Activated CD4-positive, alpha-beta T cell treated with anti-CD3 and anti-CD28 coated beads, Interleukin-2, amount 50 U/mL, for 1 hour (primary cell): ENCODE measurements at places on chromosomes 6 and 20.
A peak's percentile ranks its signal among the peaks of the same experiment; 100 is the strongest.

DNA sequence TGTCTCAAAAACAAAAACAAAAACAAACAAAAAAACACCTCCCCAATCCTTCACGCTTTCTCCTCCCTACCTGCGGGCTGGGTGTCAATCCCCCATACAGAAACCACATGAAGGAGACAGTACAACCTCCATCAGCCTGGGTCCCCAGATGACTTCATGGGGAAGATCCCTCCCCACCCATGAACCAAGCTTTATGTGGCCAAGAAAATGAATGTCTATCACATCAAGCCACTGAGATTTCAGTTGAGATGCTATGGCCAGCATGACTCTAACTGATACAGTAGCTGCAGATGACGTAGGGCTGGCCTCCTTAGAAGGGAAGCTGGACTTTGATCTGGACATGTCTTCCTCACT is 21.2 kb upstream of the BNIP5 start:
- DNase-seq, result no peak

DNA sequence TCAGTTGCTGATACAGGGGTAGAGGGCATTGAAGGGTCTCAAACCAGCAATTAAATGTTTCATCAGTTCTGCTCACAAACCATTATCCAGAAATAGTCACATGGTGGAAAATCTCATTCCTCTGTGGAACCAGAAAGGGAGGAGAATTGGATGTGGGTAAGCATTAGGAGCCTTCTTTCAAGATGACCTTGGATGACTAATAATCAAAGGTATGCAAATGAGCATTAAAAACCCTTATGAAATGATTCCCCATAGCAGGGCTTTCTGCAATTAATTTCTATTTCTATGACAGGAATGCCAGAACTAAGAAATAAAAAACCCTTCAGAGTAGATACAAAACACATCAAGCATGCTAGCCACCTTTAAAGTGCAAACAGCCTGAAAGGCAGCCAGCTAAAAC is 37.4 kb upstream of the HCRTR2 start:
- DNase-seq, result no peak

DNA sequence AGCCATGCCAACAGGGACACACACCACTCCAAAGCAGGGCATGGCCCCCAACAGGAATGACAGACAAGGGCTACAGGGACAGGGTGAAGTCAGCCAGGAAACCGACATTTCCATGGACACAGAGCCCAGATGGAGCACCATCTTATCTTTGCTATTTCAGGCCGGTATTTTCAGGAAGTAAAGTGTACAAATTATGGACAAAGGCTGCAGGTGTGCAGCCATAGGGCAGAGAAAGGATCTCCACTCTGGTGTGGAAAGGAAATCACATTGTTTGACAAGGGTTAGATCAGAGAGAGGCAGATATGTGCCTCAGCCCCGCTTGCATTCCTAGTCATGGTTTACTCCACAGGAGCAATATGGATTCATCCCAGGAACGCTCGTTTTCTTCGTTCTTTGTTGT is 81.7 kb upstream of the SLC22A23 start:
- DNase-seq, result no peak

DNA sequence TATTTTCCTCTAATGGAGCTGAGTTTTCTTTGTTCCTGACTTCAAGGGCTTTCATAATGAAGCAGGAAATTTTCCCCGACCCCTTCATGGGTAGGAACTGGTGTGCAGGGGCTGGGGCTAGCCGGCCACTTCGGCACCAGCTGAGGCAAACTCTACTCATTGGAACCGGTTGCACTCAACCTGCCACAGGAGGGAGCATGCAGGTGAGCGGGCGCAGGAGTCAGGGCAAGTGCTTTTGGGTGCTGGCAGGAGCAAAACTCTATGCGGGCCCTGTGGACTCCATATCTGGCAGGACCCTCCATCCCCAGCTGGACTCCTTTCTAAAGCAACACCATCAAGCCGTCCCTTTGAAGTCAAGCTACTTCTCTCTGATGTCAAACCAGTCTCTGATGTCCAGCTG is 244.2 kb downstream of the EPM2A start:
- no peak for DNase-seq

- DNase-seq, result no peak
These were observed 54.2 kb downstream of the MAP3K5 start for GRCh38 chr6:136737871-136738691.

DNA sequence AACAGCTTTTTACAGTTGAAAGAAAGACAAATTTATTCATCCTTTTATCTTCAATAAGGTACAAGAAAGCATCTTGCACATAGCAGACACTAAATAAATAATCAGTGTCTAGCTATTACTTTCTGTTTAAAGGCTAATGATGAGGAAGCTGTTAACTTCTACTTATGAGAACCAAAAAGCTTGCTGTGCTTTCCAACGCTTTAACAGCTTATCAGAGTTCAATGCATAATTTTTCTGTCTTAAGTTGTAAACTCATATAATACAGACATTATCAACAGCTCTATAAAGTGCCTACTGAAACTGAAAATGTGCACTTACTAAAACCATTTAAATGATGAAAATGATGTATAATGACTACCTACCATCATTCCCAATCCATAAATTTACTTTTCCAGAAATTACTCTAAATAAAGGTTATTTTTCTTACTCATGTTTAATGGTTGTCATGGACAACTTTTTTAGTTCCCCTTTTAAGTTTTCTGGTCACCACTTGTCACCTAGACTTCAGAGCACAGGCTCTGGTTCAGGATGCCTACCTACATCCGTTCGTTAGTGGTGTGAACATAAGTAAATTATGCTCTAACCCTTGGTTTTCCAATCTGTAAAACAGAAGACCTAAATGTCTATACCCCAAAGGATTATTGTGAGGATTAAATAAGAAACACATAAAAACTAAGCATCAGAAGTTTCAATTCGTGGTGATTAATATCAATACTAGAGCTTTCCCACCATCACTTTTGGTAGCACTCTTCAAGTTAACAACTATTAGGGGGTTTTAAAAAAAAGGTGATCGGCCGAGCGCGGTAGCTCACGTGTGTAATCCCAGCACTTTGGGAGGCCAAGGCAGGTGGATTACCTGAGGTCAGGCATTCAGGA is 8.0 kb downstream of the PNISR start:
- no peak for DNase-seq

DNA sequence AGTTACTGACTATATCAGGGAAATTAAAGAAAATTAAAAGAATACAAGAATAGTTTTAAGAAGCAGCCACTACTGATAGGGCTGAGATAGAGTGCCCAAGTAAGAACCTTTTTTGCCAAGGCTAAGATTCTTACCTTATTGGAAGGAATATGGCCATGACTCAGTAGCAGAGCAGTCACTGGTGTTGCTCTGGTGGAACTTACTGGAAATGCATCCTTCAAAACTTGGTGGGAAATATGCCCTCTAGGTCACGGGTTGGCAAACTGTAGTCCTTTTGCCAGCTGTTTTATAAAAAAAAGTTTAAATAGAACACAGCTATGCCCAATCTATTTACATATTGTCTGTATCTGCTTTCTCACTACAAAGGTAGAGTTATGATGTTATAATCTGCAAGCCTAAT is 6.0 kb downstream of the HSF2 start:
- DNase-seq, result no peak

GRCh38 chr6:97399208-97399607 is 116.2 kb upstream of the MMS22L start:
- no peak for DNase-seq

DNA sequence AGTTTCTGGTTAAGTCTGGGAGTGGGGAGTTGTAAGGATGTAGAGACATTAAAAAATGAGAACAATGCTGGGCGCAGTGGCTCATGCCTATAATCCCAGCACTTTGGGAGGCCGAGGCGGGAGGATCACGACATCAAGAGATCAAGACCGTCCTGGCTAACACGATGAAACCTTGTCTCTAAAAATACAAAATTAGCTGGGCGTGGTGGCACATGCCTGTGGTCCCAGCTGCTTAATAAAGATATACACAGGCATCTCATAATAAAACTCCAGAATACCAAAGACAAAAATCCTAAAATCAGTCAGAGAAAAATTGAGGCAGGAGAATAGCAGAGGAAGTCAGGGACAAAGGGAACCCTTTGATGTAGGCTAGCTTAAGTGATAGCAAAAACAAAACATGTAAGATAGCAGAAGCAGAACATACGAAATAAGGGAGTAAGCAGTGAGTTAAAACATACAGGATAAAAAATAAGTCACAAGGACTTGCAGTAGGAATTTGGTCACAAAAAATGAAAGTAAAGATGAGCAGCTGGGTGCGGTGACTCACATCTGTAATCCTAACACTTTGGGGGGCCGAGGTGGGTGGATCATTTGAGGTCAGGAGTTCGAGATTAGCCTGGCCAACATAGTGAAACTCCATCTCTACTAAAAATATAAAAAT is 23.6 kb downstream of the DDX43 start:
- DNase-seq, result no peak

DNA sequence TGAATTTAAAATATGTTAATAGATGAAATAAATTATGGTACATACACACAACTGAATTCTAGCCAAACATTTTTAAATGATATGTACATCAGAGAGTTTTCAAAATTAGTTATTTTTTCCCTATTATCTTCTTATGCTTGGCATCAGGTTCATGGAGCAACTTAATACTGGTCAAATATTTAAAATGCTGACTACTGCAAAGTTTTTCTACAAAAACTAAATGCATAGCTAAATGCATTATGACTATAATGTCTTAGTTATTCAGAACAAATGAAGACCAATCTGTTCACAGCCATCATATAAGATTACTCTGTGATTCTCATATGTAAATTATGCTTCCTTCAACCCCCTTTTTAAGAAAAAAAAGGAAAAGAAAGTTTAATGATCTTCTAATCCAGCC is 8.2 kb upstream of the IL17A start:
- no peak for DNase-seq

GRCh38 chr6:133297657-133298056 is 56.5 kb downstream of the EYA4 start:
- DNase-seq, result no peak

- peak; percentile 52 for DNase-seq
These were observed 83.5 kb downstream of the TRERF1 start for GRCh38 chr6:42368181-42368580.

DNA sequence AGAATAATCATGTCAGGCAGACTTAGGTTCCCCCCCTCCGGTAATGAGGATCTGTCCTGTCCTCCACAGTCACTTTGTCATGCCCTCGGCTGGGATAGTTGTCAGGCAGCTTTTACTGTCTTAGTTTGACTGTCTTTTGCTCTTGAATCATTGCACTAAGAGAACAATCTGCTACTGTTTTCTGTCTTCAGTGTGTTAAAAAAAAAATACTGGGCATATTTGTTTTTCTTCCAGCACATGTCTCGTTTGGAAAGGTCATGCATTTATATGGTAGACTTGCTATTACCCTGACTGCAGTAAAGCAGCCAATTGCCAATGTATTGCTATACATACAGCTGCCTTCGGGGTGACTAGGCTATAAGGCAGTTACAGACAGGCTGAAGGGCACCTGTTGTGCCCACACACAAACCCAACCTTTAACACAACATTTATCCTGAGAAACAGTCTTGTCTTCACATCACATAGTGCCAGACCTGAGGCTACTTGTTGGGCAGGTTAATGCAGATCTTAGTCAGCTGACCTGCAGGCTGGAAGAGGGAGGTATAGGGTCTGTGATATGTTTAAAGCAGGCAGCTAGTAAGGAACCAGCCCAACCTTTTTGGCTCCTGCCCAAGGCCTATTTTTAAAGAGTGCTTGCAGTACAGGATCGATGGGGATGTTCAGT is 26.7 kb downstream of the ARFGEF3 start:
- no peak for DNase-seq

DNA sequence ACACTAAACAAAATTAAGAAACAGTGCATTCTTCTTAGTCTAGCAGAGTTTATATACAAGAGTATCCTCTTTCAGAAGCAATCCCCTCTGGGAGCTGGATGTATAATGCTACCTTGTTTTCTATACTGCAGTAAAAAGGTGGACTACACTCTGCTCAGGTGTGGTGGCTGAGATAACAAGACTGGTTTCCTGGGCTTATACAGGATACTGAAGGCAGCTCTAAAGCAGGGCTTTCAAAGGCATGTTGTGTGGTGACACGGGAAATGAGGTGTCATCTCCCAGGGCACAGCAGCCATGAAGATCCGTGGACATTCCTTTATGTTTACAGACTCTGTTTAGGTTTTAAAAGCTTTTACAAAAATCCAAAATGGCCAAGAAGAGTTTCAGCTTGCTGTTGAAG is 136.7 kb downstream of the MAP3K4 start:
- DNase-seq, result no peak

DNA sequence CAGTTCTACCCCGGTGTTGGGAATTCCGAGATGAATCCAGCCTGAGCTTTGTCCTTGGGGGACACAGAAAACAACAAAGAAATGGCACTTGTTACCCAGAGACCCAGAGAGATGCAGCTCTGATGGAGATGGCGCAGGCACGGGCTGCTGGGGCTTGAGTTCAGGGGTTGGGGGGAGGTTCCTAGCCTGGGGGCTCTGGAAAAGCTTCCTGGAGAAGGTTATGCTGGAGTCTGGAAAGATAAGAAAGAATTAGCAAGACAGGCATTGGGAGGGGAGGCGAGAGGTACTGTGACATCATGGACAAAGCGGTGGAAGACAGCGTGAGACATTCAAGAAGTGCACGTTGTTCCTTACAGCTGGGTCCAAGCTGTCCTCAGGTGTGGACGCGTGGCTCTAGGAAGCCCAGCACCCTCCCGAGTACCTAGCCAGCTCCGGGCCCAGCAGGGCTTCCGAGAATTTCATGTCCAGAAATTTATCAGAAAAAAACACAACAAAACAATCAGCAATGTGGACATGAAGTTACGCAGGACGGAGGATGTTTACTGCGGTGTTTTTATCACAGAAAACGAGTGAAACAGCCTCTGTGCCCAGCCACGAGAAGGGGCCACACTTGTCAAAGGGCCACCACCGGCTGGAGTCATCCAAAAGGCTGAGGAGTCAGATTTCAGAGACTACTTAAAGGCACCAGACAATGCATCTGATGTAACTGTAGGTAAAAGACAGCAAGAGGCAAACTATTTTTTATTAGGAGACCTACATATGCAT is 39.5 kb downstream of the C20orf203 start:
- DNase-seq, result no peak

DNA sequence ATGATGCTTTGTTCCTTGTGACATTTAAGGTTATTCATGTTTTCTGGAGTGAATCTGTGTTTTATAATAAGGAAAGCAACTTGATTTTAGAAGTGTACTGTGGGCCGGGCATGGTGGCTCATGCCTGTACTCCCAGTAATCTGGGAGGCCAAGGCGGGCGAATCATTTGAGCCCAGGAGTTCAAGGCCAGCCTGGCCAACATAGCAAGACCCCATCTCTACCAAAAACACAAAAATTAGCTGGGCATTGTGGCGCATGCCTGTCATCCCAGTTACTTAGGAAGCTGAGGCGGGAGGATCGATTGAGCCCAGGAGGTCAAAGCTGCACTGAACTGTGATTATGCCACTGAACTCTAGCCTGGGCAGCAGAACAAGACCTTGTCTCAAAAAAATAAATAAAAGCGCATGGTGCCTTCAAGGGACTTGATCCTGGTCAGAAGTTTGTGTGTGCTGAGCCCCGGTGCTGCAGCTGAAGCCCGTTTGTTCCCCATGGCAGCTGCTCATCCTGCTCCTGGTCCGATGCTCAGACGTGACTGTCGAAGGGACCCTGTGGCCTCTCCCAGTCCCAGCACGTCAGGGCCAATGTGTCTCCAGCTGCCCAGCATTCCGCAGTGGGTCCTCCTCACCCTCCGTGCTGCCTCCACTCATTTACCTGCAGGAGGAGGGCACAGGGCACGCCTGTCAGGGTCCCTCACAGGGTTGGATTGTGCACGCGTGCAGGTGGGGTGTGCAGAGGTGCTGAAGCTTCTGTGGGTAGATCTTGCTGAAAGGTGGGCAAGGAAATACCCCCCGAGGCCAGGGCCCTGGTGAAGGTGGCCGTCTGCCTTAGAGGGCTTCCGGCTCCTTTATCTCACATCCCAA is 18.3 kb downstream of the ENTPD6 start:
- DNase-seq, result no peak

- no peak for DNase-seq
These were observed 6.4 kb upstream of the ABHD16B start for GRCh38 chr20:63854766-63855362.

GRCh38 chr20:35048739-35049138 is 43.9 kb downstream of the TRPC4AP start:
- no peak for DNase-seq
